ENCODE measurements at places on chromosomes 1 and 21. TPM values are rescaled to one million over a fixed set of nuclear protein-coding genes. Genes with fewer than 3 reads are reported as not detected.

DNA sequence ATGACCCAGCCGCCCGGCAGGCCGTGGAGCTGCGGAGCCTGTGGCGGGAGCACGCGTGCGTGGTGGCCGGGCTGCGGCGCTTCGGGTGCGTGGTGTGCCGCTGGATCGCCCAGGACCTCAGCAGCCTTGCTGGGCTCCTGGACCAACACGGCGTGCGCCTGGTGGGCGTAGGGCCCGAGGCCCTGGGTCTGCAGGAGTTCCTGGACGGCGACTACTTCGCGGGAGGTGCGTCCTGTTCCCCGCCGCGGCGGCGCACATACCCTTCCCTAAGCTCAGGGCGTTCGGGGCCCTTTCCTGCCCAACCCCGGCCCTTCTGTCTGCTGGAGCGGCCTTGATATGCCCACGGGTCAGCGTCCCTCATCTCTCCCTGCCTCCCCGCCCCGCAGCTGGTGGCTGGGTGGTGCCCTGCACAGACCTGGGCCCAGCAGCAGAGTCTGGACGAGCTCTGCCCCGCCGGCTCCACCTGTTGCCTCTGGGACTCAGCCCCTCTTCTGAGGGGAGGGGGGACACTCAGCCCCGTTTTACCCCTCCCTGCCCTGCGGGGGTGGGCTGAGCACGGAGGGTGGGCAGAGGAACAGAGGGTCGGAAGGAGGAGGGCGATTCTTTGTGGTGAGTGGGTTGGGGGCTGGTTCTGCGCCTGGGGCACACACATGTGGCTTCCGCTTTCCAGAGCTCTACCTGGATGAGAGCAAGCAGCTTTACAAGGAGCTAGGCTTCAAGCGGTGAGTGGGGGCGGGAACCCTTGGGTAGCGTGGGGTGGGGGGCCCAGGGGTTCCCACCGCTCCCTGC is 688 bp downstream of the PRXL2B start:
- ATAC-seq = peak; percentile 1

DNA sequence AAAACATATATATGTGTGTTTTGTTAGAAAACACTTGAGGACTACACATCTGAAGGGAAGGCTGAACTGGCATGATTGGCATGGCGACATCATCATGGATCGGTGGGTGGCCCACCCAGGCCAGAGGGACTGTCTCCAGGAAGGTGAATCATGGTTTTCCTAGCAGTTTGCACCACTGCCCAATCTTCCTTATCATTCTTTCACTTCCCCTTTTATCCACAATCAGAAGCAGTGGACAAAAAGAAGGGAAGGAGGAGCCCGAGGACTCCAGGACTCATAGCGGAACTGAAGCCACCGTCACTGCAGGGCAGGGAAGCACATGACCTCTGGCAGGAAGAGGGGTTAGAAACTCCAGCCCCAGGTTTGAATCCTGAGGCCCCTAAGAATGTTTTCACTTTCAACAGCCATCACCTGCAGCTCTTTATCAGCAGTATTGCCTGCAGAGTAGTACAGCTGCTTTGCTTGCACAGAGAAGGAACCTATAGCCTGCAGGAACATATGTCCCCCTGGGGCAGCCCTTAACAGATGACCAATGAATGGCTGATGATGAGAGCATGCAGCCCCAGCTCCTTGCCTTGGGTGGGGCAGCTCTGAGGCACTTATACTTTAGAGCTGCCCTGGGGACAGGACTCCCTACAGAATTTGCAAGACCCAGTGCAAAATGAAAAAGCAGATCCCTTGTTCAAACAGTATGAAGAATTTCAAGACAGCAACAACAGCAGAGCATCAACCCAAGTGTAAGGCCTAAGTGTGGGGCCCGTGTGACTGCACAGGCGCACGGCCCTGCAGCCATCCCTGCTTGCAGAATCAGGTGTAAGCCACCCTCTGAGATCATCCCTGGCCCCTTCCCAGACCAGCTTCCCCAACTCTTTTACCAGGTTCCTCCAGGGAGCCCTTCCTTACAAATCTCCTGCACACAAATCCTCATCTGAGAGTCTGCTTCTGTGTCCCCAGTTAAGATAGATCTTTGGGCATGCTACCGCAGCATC is 241.8 kb upstream of the IRF2BP2 start:
- peak; percentile 39 for ATAC-seq

- no peak for ATAC-seq
Observed at GRCh38 chr1:33047839-33048305, 11.2 kb upstream of the AK2 start.

DNA sequence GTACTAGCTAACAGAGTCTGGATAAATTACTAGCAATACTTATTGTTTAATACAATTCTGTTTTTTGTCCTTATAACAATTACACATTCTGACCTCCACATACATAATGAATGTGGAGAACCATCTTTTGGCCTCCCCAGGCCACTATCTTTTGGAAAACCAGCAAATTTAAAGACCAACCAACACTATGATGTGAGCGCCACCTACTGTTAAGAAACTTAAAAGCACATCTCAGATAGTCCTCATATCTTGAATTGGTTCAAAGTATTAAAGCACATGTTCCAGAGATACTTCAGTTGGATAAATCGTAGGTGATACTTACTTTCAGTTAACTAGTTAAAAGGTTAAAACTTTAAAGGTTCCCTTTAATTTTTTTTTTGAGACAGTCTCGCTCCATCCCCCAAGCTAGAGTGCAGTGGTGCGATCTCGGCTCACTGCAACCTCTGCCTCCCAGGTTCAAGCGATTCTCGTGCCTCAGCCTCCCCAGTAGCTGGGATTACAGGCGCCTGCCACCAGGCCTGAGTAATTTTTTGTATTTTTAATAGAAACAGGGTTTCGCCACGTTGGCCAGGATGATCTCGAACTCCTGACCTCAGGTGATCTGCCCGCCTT is 29.3 kb upstream of the USP1 start:
- peak; percentile 58 for ATAC-seq

DNA sequence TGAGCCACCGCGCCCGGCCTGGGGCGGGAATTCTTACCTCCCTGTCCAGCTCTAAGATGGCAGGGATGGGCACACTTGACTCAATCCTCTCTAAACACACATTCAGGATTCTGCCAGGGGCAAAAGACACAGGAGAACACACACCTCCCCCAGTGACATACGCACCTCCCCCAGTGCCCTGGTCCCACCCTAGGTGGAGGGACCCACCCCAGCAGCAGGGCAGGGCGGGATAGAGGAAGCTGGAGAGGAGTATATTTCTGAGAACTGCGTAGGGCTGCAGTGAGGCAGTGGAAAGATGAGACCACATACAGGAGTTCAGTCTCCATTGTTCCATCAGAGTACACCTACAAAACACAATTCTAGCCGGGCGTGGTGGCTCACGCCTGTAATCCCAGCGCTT is 92.5 kb downstream of the SDCCAG8 start:
- no peak for ATAC-seq

DNA sequence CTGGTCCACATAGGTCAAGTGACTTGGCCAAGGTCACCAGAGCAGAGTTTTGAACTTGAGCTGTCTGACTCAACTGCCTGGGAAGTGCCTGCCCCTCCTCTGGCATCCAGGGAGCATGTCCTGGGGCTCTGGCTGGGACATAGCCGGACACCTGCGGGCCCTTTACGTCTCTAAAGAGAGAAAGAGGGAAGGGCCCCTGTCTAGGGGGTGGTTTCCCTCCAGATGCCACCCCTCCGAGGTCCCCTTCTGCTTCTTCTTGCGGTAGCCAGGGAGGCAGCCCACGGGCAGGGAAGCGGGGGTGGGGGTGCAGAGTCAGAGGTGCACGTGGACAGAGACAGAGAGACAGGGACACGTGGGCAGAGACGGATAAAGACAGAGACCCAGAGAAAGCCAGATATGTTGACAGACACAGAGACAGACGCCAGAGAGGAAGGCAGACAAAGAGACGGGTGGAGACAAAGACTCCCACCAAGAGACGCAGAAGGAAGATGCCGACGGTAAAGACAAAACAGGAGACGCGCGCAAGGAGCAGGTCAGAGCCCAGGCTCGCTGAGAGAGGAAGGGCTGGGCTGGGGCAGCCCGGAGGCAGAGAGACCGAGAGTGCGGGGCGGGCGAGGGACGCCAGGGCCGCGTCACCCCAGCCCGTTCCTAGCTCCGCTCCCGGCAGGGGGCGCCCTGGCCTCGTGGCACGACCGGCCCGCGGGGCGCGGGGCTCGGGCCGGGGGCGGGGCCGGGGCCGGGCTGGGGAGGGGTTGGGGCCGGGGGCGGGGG is 458 bp upstream of the ALPL start:
- ATAC-seq = peak; percentile 81

DNA sequence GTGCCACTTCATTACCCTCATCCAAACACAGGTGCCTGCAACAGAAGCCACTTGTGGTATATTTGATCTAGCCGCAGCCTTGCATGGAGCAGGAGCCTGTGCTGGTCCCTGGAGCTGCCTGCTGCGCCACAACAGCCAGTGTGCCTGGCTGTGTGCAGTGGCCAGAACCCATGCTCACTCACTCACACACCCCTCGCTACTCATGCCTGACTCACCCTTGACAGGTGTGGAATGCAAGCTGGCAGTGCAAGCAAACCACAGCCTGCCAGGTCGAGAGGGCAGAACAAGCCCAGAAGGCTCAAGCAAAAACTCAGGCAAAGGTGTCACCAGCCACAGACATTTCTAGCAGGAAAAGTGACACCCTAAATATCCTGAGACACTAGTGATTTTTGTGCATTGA is 1510.9 kb downstream of the KCNT2 start:
- peak; percentile 94 for ATAC-seq

DNA sequence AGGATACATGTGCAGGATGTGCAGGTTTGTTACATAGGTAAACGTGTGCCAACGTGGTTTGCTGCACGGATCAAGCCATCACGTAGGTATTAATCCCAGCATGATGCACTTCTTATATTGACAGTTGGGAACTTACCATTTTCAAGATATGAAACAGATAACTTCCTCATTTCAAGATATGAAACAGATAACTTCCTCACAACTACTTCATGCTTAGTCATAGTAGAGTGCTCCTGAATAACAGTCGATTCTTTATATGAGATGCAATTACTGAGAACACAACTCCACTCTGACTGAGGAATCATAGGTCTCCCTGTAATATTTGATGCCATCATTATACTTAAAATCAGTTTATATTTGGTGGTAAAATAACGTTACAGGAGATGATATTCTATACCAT is 1124.3 kb downstream of the AMY1C start:
- ATAC-seq = no peak

GRCh38 chr1:159791461-159791860 is 10.7 kb downstream of the DUSP23 start:
- no peak for ATAC-seq

- ATAC-seq = no peak
Observed at GRCh38 chr21:45122030-45122429, 47.6 kb downstream of the ADARB1 start.

GRCh38 chr1:153535242-153536011 is at the start of gene S100A6:
Gene S100A6, minus strand, starts transcription at chr1:153535991. Its CDS starts 652 bp downstream, at chr1:153535339.
- peak; percentile 68 for ATAC-seq

DNA sequence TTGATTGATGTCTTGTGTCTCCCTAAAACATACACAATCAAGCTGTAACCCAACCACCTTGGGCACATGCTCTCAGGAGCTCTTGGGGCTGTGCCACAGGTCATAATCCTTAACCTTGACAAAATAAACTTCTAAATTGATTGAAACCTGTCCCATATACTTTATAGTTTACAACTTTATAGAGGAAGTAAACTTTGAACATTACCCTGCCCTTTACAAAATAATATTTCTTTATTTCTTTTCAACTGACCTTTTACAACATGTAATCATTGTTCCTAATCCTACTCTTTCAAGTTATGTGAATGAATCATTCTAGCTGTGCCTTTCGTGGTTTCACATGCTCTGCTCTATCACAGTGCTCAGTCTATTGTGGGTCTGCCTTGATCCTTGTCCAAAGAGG is 118.3 kb upstream of the ATP1A1 start:
- peak; percentile 53 for ATAC-seq

GRCh38 chr1:44423591-44424537 is 18.8 kb downstream of the RNF220 start:
- peak; percentile 71 for ATAC-seq

DNA sequence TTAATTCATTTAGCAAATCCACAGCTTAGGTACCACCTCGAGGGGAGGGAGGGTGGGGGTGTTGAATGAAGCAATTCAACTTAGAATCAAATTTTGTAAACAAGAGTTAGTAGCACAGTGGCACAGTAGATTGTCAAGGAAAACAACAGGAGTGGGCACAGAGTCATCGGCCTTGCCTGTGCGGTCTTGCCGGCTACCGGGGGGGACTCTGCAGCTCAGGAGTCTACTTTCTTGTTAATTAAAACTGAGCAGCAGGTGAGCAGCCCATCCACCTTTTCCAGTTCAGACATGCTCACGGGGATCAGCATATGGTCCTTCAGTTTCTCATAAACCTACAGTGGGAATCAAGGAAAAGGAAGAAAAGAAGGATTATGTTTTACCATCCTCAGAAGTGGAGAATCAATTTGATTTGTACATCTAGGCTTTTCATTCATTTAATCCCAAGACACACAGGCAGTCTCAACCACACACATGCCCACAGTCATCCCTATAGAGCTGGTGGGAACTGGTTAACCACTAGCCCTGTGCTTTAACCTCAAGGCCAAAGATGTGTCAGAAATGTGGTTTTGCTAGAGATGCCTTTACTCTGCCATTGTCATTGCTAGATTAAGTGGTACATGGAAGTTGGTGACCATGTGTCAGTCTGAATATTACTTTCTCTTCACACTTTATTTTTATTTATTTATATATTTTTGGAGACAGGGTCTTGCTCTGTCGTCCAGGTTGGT is 45.0 kb upstream of the BCL10 start:
- ATAC-seq = peak; percentile 15

DNA sequence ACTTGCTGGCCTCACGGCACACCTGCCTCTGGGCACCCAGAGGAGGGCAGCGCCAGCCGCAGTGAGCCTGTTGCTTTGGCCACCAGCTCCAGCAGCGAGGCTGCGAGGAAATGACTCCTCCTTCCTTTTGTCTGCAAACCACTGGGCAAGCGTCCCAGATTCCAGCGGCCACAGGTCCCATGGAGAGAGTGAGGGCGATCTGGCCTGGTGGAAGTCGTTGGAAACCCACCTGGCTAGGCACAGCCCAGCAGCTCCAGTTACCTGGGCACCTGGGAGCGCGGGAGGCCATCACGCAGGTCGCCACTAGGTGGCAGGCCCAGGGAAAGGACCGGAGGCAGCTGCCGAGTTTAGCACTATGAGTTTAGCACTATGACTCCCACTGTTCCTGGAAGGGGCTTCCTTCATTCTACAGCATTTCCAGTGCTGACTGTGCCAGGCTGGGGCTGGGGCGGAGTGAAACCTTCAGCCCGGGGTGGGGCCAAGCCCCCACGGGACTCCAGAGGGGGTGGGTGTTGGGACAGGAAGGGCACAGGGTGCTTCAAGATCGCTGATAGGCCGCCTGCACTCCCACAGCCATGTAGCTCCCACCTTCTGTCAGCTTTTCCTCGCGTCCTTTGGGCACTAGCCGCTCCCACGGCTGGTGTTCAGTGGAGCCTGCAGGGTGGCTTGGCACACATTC is 1.1 kb upstream of the ESPN start:
- peak; percentile 27 for ATAC-seq

NUCKS1 gene
- 99.3 TPM for total RNA-seq

COL16A1 gene
- 11.8 TPM for total RNA-seq

KRTAP8-1 gene
- not detected for total RNA-seq

ANKRD65 gene
- 11.9 TPM for total RNA-seq

TLCD4 gene
- total RNA-seq = 0.32 TPM

ATP6V1G3 gene
- total RNA-seq = not detected

SPRR2F gene
- 198 TPM for total RNA-seq

DNASE2B gene
- total RNA-seq = not detected

TMCO2 gene
- not detected for total RNA-seq

CNKSR1 gene
- total RNA-seq = 19.7 TPM
